ENCODE measurements at places on chromosomes 1 and 21. TPM values are rescaled to one million over a fixed set of nuclear protein-coding genes. Genes with fewer than 3 reads are reported as not detected.

DNA sequence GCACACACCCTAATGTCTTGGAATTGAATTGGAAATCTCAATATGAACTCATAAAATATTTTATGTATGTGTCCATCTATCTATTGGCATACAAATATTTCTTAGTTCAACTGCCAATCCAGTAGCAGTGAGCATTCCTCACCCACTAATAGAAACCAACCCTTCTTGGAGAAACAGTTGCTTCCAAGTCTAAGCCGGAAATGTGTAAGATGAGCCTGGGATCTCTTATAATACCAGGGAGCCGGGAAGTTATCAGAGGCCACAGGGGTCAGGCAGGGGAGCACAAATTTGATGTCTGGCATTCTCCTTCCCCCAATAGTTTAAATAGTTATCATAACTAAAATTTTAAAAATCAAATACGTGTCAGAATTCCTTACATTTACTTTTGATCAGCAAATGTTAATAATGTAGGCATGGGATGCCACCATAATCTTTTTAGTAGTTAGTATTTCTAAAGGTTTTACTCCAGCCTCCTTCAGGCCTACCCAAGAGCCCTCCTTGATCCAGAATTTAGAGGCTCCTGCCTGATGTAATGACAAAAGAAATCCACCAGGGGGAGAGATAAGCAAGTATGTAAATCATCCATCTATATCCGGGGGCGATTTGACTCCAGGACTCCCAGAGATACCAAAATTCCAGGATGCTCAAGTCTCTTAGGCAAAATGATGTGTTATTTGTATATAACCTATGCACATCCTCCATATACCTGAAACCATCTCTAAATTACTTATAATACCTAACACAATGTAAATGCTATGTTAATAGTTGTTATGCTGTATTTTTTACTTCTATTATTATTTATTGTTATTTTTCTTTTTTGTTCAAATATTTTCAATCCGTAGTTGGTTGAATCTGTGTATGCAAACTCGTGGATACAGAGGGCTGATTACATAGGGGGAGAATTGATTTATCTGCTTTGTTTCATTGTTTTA lies 218.7 kb upstream of the COA6 start:
- no peak overlapping the region for H3K27ac ChIP-seq
- H3K4me1 ChIP-seq, result no peaks in the 10 kb centered on the region
- no peaks in the 10 kb centered on the region for H3K27me3 ChIP-seq

DNA sequence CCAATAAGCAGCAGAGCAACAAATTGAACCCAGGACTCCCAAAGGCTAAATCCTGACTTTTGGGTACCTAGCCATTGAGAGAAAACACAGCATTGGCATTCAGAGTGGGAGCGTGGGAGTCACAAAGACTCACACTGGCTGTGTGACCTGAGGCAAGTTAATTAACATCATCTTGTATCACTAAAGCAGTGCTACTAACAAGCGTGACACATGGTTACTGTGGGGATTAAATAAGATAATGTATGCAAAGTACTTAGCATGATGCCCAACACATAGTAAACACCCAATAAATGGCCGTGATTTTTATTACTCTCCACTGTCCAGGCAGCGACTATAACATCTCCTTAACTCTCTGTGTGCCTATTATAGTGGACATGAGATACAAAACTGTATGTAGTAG lies 73.3 kb downstream of the CD34 start:
- no peaks in the 10 kb centered on the region for H3K27me3 ChIP-seq
- H3K36me3 ChIP-seq, result no peaks in the 10 kb centered on the region
- H3K27ac ChIP-seq, result no peak overlapping the region
- no peak overlapping the region for H3K4me3 ChIP-seq
- no peaks in the 10 kb centered on the region for H3K4me1 ChIP-seq

DNA sequence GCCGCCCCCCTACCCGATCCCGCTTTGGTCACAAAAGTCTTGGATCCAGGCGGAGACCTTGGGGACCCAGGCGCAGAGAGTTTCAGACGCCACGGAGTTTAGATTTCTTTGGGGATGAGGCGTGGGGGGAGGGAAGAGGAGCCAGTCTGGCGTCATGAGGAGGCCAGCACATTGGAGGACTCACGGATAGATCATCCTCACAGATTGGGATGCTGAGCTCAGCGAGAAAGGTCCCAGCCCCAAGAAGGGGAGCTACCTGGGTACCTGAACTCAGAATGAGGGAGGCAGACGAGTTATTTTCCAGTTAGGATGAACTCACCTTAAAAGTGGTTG lies 393 bp downstream of the ELAPOR1 start:
- peaks cover 5% of the 10 kb centered on the region for H3K36me3 ChIP-seq
- H3K27me3 ChIP-seq, result peaks cover 60% of the 10 kb centered on the region
- no peak for DNase-seq
- H3K27ac ChIP-seq, result no peak overlapping the region
- peak overlapping the region; percentile 62 for H3K4me3 ChIP-seq

- H3K27ac ChIP-seq, result no peak overlapping the region
- H3K27me3 ChIP-seq, result no peaks in the 10 kb centered on the region
- peaks cover 23% of the 10 kb centered on the region for H3K4me1 ChIP-seq
- no peak for DNase-seq
These were observed 50.2 kb upstream of the ROR1 start for GRCh38 chr1:63723602-63724001.

GRCh38 chr21:25939396-25939761 lies 204.6 kb downstream of the GABPA start:
- no peaks in the 10 kb centered on the region for H3K36me3 ChIP-seq
- H3K27me3 ChIP-seq, result no peaks in the 10 kb centered on the region
- H3K27ac ChIP-seq, result no peak overlapping the region
- H3K4me3 ChIP-seq, result no peak overlapping the region
- DNase-seq, result no peak

- no peaks in the 10 kb centered on the region for H3K27me3 ChIP-seq
- no peak for DNase-seq
- H3K4me3 ChIP-seq, result no peak overlapping the region
These were observed 1829.2 kb downstream of the NCAM2 start for GRCh38 chr21:22827422-22827821.

DNA sequence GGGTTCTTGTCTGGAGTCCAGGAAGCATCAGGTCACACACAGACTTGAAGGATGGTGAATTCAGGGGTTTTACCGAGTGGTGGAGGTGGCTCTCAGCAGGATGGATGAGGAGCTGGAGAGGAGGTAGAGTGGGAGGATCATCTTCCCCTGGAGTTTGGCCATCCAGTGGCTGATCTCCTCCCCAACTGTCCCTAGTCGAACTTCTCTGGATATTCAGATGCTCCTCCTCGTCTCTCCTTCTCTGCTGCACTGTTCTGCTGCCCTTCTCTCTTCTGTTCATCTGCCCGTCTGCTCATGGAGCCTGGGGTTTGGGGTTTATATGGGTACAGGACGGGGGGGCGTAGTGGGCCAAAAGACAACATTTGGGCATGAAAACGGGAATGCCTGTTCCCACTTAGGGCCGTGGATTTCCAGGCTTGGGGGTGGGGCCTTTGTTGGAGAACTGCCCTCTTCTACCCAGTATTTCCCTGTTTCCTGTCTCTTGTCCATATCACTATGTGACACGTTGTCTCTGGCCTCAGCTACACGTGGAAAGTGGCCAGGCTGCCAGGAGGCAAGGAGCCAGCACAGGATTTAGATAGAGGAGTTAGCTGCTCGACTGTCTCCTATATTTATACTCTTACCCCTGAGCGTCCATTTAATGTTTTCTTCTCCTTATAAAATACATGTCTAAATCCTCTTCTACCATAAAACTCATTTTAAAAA lies 76.7 kb downstream of the SIPA1L2 start:
- no peaks in the 10 kb centered on the region for H3K36me3 ChIP-seq
- H3K4me1 ChIP-seq, result no peaks in the 10 kb centered on the region
- no peak overlapping the region for H3K27ac ChIP-seq
- no peaks in the 10 kb centered on the region for H3K27me3 ChIP-seq

- H3K27me3 ChIP-seq, result no peaks in the 10 kb centered on the region
- H3K4me3 ChIP-seq, result no peak overlapping the region
- peaks cover 13% of the 10 kb centered on the region for H3K4me1 ChIP-seq
- peak; percentile 83 for DNase-seq
- no peaks in the 10 kb centered on the region for H3K36me3 ChIP-seq
These were observed 11.1 kb upstream of the ARHGEF2 start for GRCh38 chr1:155989242-155990004.

DNA sequence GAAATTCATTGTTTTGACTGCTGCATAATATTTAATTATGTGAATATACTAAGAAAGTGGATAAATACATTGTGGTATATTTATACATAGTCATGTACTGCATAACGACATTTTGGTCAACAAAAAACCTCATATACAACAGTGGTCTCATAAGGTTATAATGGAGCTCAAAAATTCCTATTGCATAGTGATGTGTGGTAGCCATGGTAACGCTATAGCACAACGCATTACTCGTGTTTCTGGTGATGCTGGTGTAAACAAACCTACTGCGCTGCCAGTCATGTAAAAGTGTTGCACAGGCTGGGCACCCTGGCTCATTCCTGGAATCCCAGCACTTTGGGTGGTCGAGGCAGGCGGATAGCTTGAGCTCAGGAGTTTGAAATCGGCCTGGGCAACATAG lies 52.6 kb upstream of the NHLH2 start:
- no peak overlapping the region for H3K27ac ChIP-seq
- H3K4me3 ChIP-seq, result no peak overlapping the region
- H3K4me1 ChIP-seq, result no peaks in the 10 kb centered on the region
- no peak for DNase-seq
- H3K27me3 ChIP-seq, result no peaks in the 10 kb centered on the region
- no peaks in the 10 kb centered on the region for H3K36me3 ChIP-seq

The ATAD3B gene
- total RNA-seq, result 56.4 TPM

DNA sequence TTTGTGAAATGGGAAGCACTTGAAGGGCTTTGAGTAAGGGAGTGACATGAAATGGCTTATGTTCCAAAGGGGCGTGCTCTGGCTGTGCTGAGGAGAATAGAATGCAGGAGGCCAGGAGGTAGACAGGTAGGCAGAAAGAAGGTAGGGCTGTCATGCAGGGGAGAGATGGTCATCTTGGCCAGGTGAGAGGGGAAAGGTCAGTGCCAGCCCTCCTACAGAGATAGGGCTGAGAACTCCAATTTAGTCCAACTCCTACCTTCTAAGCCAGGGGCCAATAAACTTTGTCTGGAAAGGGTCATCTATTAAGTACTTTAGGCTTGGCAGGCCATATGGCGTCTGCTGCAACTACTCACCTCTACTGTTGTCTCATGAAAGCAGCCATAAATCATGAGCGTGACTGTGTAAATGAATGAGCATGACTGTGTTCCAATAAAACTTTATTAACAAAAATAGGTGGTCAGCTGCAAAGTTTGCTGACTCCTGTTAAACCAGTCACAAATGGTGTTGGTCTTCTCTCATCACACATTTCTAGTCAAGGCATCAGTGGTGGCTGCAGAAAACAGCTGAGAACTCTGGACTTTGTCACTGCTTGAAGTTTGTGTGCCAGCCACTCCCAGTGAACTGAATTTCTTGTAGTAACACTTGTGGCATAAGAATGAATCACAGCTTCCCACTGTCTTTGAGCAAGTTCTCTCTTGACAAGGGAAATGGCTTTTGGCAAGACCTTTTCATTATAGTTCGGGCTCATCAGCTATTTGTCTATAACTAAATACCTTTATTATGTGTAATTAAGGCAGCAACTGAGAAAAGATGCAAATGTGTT lies 32.0 kb upstream of the CD2 start:
- H3K27ac ChIP-seq, result no peak overlapping the region
- H3K4me3 ChIP-seq, result no peak overlapping the region
- no peak for DNase-seq
- no peaks in the 10 kb centered on the region for H3K36me3 ChIP-seq

DNA sequence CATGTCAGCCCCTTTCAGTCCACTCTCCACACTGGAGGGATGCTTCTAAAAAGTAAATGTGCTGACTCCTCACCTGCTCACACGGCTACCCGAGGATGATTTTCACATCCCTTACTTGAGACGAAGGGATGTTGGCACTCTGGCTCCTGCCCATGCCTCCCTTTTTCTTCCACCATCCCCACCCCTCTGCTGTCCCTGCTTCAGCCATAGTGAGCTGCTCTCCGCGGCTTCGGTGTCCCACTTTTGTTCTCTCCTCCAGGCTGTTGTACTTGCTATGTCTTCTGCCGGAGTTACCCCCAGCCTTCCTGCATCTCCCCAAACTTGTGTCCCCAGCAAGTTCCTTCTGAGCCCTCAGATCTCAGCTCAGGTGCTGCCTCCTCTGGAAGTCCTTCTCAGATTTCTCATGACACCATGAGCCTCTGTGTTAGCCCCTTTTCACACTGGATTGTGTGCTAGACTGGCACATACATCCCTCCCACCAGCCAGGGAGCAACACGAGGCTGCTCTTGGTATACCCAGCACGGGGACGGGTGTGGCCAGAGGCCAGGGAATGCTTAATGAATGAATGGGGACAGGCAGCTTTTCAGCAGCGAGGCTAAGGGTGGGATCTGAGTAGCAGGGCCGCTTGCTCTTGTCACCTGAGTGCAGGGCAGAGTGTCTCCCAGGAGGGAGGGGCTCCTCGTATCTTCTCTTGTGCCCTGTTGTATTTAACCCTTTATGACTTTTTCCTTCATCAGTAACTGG lies 1.3 kb downstream of the ACOT11 start:
- no peaks in the 10 kb centered on the region for H3K27me3 ChIP-seq
- peaks cover 6% of the 10 kb centered on the region for H3K36me3 ChIP-seq
- no peak overlapping the region for H3K27ac ChIP-seq
- no peak for DNase-seq
- H3K4me1 ChIP-seq, result no peaks in the 10 kb centered on the region

- H3K36me3 ChIP-seq, result peaks cover 86% of the 10 kb centered on the region
- no peak overlapping the region for H3K4me3 ChIP-seq
- H3K4me1 ChIP-seq, result peaks cover 17% of the 10 kb centered on the region
- H3K27ac ChIP-seq, result no peak overlapping the region
These were observed 52.8 kb downstream of the CAPN2 start for GRCh38 chr1:223765036-223765718.

DNA sequence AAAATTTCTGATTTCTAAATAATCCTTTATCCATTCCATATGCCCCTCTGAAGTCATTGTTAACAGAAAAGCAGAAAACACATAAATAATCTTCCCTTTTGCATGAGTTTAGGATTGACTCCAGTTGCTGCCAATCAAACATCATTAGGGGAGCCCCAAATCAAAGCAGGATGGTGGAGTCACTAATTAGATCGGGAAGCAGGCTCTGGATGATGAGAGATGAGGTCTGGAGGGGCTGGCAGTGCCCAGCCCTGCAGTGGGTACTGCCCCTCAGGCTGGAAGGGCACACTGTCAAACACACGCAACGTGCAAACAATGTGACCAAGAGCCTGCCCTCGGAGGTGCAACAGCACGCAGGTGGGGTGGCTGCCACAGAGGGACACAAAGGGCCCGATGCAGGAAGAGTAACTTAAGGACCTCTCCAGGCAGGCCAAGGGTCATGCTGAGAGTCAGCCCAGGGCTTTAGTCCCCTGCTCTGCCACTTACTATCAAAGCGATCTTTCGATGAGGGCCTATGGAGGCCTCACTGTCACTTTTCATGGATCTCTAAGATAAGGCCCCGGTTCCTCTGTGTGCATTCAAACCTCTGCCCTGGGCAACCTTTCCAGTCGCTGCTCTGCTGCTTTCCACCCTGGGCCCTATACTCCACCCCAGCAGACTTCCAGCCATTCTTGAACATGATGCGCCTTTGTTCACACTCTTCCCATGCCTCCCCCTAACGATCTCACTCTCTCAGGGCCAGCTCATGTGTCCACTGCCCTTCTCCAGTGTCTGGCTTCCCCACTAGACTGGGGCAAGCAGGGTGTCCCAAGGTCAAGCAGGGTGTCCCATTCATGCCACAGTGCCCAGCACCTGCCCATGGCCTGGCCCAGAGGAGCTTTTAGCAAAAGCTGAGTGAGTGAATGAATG lies 98.9 kb downstream of the DMRTB1 start:
- H3K4me1 ChIP-seq, result no peaks in the 10 kb centered on the region
- no peak for DNase-seq
